Activated CD8-positive, alpha-beta memory T cell treated with anti-CD3 and anti-CD28 coated beads, Interleukin-2, amount 10 ng/mL, durations not matched to agents 7 days and 5 days (primary cell): ENCODE measurements at places on chromosomes 5 and 9.

GRCh38 chr9:89473762-89474469 lies 24.0 kb downstream of the SEMA4D start:
- H3K4me1 ChIP-seq, result peaks cover 96% of the 10 kb centered on the region
- DNase-seq, result no peak
- H3K4me3 ChIP-seq, result no peak overlapping the region
- H3K36me3 ChIP-seq, result peaks cover 88% of the 10 kb centered on the region
- no peaks in the 10 kb centered on the region for H3K27me3 ChIP-seq

DNA sequence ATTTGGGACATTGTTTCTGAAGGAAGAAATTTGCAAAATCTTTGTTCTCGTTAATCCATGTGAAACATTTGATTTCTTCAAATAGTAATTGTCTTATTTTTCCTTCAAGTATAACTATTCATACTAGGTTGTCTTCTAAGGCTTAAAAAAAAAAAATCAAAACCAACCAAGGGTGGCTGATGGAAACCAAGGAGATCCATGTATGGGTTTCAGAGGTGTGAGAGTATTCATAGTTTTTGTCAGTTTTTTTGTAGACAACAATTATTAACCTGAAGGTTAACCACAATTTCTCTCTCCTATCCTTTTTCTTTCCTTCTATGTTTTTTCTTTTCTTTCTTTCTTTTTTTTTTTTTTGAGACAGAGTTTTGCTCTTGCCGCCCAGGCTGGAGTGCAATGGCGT lies 35.4 kb downstream of the KDM4C start:
- no peaks in the 10 kb centered on the region for H3K4me1 ChIP-seq
- no peak overlapping the region for H3K27ac ChIP-seq
- H3K4me3 ChIP-seq, result no peak overlapping the region
- DNase-seq, result no peak

DNA sequence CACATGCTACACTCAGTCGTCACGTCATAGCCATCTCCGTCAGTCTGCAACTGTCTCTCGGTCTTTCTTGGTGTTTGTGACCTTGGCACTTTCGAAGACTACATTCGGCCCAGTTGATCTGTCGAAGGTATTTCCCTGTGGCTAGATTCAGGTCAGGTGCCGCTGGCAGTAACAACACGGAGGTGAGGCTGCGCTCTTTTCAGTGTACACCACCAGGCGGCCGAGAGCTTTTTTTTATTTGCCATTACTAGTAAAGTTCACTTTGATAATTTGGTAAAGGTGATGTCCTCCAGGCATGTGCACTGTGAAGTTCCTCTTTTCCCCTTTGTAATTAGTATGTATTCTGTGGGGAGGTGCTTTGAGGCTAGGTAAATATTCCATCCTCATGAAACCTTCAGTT lies 49.7 kb downstream of the RNF130 start:
- H3K27ac ChIP-seq, result no peak overlapping the region
- H3K4me1 ChIP-seq, result peaks cover 3% of the 10 kb centered on the region
- no peaks in the 10 kb centered on the region for H3K27me3 ChIP-seq
- no peak overlapping the region for H3K4me3 ChIP-seq
- no peak for DNase-seq
- peaks cover 5% of the 10 kb centered on the region for H3K36me3 ChIP-seq

- no peak overlapping the region for H3K4me3 ChIP-seq
- H3K27ac ChIP-seq, result no peak overlapping the region
- H3K27me3 ChIP-seq, result peaks cover 5% of the 10 kb centered on the region
- DNase-seq, result no peak
Measured at GRCh38 chr5:155089643-155090042, 76.1 kb downstream of the KIF4B start.

DNA sequence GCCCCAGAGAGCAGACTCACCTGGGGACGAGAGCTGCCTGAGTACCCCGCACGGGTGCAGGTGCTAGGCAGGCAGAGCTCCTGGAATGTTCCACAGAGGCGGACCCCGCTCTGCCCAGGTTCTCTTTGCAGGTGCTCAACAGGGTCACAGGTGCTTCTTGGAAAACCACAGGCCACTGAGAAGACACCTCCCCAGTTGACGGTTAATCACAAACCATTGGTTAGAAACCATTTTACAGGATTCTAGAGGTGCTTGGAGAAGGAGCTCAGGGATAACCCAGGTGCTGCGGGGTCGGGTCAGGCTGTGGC lies 17.3 kb upstream of the SLC6A19 start:
- peaks cover 9% of the 10 kb centered on the region for H3K27me3 ChIP-seq
- DNase-seq, result no peak
- no peaks in the 10 kb centered on the region for H3K36me3 ChIP-seq

- peaks cover 8% of the 10 kb centered on the region for H3K27me3 ChIP-seq
- H3K36me3 ChIP-seq, result no peaks in the 10 kb centered on the region
- H3K4me1 ChIP-seq, result peaks cover 7% of the 10 kb centered on the region
- DNase-seq, result no peak
- no peak overlapping the region for H3K27ac ChIP-seq
- H3K4me3 ChIP-seq, result no peak overlapping the region
Measured at GRCh38 chr5:604391-604831, 7.7 kb upstream of the CEP72 start.
